ENCODE measurements at places on chromosomes 12 and 14.
A peak's percentile ranks its signal among the peaks of the same experiment; 100 is the strongest.

DNA sequence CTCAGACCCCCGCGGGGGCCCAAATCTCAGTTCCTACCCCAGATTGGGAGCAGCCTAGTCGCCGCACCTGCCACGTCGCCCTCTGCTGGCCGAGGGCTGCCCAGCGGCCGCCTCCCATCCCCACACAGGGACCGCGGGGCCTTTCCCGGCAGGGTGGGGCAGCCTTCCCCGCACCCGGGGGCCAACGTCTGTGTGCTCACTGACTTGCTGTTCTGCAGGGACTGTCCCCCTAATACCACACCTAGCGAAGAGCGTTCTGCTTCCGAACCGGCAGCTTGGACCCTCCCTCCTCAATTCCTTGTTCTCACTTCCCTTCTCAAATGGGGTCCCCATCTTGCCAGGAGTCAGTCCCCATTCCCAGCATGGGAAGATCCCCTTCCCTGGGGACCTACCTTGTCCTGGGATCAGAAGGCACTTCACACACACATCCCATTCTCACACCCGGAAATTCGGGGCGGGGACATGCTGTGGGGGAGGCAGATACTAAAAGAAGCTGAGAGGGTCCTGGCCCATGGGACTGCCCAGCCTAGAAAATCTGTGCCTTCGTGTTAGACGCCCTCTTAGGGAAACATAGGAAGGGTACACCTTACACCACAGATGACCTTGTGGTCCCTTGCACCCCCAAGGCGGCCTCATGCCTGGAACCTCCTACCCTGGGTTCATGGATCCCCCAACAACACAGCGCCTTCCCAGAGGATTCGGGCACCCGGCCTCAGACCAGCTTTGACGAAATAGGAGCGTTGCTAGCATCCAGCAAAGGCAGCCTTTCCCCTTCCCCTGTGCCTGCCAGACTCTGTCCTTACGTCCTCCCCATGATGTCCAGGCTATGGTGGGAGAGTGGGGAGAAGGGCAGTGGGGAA is 16.4 kb downstream of the ACVRL1 start:
- DNase-seq: no peak

GRCh38 chr14:61474015-61474414 is 152.6 kb downstream of the PRKCH start:
- no peak for DNase-seq

- DNase-seq: no peak
Measured at GRCh38 chr12:11958221-11959091, 112.3 kb upstream of the BCL2L14 start.

- no peak for DNase-seq
Measured at GRCh38 chr12:84599539-84599938, 313.1 kb downstream of the SLC6A15 start.

DNA sequence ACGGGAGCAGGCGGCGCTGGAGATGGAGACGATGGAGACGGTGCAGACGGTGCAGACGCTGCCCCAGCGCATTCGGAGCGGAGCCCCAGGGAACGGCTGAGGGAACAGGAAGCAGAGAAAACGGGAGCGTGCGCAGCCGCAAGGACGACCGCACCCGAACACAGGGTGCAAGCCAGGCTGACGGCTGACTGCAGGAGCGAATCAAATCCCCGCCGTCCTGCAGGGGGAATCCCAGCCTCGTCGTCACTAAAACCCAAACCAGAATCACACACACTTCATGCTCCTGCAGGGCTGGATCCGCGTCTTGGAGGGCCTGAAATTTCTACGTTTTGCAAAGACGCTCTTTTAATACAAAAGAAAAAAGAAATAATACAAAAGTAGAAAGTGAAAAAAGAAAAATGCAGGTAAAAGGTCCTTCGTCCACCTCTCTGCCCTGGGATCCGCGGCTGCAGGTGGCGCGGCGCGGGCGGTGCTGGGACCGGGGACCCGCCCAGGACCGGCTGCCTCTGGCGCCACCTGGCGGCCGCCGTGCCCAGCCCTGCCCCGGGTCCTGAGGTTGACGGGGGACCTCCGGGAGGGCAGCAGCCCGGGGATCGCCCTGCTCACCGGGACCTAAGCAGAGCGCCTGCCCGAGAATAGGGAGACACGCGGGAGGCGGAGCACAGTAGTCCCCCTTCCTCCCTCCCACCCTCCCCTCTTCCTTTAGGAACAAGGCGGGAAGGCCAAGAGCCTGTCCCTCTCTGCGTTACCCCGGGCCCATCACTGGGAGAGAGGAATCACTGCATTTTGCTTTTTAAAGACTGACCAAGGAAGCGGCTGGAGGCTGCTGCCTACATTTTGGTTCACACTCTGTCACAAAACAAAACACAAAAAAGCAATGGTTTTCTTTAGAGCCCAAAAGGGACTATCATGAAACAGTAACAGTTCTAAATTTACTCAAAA is 20.1 kb downstream of the STX2 start:
- peak; percentile 61 for DNase-seq

DNA sequence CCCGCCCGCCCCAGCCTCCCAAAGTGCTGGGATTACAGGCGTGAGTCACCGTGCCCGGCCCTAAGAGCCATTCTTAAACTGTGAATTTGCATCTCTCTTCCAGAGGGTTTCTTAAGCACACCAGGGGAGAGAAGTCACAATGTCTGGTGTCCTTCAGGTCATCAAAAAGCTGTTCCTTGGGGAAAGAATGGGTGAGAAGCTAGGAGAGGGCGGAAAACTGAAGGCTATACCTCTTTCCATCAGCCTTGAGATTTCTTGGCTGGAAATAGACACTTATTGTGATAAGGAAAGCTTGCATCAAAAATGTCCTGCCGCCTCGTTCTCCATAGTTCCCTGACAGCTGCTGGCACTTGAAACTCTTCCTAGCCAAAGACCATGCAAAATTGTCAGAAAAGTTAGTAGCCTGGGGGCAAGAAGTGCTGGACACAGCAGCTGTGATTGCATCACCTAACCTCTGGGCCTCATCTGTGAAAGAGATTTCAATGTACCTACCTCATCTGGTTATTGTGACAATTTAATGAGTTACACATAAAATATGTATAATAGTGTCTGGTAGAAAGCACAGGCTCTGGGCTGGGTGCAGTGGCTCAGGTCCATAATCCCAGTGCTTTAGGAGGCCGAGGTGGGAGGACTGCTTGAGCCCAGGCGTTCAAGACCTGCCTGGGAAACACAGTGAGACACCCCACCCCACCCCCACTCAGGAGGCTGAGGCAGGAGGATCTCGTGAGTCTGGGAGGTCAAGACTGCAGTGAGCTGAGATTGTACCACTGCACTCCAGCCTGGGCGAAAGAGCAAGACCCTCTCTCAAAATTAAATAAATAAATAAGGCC is 9.7 kb upstream of the UBC start:
- DNase-seq: no peak

DNA sequence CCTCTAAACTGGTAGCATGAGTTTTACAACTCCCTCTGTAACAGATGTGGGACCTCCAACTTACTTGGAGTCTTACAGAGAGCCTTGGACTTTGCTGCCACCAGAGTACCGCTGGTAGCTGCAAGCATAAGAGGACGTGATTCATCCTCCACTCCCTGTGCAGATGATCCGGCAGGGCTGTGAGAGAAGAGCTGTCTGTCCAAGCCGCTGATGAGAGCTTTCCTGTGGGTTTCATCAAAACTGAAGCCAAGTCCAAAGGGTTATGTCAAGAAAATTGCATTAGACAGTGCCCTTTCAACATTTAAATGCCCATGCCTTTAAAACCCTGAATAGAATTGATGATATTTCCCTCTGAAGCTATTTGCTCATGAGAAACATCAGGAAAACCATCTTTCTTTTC is 85.8 kb downstream of the LLPH start:
- DNase-seq: no peak

- DNase-seq: no peak
Measured at GRCh38 chr12:94167756-94168416, 19.5 kb downstream of the PLXNC1 start.
